Foreskin keratinocyte (primary cell): ENCODE measurements at places on chromosomes 7 and 10. TPM values are rescaled to one million over a fixed set of nuclear protein-coding genes. Genes with fewer than 3 reads are reported as not detected.

The INTS15 gene
- 19.3 and 19.5 TPM in 2 replicates for total RNA-seq

The FAM131B gene
- 0.18 and 0.20 TPM in 2 replicates for total RNA-seq

The SLC16A12 gene
- 0.17 and 0.18 TPM in 2 replicates for total RNA-seq

The CRYGN gene
- not detected in 2 replicates for total RNA-seq

The AKR1B1 gene
- 82.0 and 89.5 TPM in 2 replicates for total RNA-seq

The KCNMA1 gene
- total RNA-seq, result 2.8 and 3.9 TPM in 2 replicates

The PHKG1 gene
- 0.35 and 0.41 TPM in 2 replicates for total RNA-seq

The ZDHHC4 gene
- 37.9 and 45.3 TPM in 2 replicates for total RNA-seq
